ENCODE measurements at places on chromosomes 12 and 14.

DNA sequence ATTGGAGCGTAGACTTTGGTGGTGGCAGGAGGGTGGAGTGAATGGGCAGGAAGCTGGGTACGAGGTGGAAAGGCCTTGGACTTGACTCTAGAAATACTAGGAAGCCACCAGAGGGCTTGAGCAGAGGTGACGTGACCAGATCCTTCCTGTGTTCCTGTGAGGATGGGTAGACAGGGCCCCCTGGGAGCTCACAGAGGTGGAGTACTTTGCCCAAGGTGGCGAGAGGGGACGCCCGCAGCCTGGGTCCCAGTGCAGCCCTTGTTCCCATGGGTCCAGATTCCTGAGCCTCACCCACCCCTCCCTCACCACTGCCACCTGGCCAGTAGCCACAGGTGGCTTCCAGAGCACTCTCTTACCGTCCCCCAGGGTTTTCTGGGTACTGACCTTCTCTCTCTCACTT lies 89.8 kb downstream of the KIF26A start:
- no peak for DNase-seq

DNA sequence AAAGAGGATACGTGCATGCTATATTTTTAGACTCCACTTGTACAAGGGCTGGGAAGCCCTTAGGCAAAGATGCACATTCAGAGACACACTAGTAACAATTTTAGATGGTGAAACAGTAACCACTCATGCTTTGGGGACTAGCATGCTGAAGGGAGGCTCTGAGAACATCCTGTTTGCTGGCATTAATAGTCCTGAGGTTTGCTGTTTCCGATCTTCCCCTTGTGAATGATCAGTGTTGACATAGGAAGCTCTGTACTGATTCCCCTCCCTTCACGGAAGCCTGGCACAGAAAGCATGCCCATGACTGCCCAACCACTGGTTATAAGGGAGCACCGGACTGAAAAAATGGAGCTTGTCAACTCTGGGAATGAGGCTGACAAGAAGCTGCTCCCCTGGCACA lies 164.6 kb downstream of the GCH1 start:
- no peak for DNase-seq

DNA sequence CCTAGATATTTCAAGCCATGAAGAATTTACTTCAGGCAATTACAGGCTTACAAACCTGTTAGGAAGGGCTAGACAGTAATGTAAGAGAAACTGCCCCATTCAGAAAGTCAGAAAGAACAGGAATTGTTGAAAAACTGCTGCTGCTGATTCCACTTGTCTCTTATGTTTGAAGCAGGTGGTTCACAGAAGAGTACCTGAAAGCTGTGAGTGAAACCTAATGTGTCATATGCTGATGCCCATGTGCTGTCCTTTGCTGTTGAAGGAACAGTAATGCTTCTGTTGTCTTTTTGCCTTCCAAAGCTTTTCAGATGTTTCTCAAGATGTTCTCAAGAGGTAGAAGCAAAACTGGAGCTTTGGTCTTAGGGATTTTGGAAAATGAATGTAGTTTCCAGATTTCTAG lies 39.0 kb downstream of the MNAT1 start:
- DNase-seq, result no peak

DNA sequence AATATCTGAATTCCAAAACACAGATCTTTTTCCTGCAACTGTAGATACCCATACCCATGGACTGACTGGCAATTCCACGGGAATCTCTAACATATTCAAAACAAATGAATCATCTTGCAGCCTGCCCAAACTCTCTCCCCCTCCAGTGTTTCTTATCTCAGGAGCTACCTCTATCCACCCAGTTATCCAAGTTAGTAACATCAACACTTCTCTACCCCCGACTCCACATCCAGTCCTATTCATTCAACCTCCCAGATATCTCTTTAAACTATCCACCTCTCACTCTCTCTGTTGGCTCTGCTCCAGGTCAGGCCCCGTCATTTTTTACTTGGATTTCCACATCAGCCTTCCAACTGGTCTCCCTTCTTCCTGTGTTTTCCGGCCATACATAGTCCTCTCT lies 6.7 kb upstream of the KCNH5 start:
- no peak for DNase-seq

DNA sequence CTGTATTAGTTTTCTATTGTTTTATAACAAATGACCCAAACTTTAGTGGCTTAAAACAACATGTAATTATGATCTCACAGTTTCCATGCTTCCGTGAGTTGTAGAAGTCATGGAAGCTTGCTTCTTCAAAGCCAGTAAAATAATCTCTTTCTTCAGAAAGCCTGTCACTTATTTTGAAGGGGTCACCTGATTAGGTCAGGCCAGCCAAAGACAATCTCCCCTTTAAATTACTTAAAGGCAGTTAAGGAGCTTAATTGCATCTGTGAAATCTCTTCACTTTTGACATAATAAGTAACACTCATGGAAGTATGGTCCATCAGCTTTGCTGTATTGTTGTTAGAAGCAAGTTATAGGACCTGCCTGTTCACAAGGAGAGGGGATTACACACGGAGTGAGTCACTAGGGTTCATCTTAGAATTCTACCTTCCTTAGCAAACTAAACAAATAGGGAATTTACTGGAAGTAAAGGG lies 89.8 kb downstream of the FAR2 start:
- no peak for DNase-seq

DNA sequence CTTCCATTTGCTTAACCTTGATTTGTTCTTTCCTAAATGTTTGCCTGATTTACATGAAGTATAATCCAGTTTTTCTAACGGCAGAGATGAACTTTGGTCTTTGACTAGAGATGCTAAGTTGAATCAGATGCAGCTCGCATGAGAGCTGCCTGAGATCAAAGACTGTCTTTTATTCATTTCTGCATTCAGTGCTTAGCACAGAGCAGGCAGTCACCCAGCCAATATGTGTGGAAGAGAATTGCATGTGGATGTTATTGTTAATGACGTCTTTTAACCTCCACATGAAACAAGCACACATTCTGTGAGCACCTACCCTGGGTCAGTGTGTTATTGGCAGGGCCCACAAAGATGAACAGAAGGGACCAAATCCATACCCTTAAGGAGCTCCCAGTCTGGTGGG lies 99.2 kb downstream of the SLC5A8 start:
- no peak for DNase-seq
